ENCODE measurements at places on chromosomes 11 and 22.

GRCh38 chr11:121654259-121654842, 201.6 kb upstream of the SORL1-AS1 start:
- no peak for DNase-seq

DNA sequence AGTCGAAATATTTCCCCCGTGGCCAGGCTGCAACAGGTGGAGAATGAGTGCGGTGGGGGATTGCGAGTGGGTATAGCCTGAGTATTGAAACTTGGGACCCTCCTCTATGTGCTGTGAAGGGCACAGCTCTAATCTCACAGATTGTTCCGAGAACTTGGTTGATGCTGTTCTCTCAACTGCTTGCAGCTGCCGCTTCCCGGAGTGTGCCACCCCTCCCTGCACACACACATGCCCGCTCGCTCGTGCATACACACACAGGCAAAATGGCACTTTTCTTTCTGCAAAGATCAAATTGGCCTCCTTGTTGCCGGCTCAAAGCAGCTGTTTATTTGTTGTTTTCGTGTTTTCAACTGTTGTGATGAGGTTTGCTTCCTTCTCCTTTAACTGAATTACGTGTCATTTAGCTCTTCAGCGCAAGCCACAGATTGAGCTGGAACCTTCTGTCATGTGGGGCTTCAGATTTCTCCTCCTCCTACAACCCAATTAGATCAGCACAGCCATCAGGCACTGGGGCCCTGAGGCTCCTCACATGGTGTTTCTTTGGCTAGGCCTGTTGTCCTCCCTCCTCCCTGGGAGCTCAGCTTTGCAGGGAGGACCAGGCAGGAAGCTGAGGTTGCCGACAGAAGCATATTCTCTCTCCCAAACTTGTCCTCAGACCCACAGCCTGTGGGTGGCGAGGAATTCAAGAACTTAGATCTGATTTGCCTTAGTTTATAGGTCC, 13.9 kb upstream of the B3GAT1 start:
- no peak for DNase-seq

DNA sequence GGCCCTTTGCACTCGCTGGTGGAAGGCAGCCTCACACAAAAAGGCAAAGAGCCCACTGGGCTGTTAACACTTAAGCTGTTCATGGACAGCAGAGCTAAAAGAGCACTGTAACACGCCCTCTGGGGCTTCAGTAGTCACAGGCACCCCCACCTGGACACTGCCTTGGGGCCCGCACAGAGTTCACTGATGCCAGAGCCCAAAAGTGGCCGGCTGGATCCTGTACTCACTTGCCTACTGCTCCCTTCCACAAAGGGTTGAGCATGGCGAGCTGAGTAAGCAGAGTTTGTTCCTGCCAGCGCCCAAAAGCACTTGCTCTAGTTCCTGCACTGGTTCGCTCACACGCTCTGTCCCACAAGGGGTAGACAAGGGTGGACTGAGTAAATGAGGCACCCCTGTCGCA, 78.8 kb downstream of the RELT start:
- no peak for DNase-seq

GRCh38 chr22:43851058-43851978, 11.0 kb downstream of the SULT4A1 start:
- no peak for DNase-seq

- no peak for DNase-seq
Observed at GRCh38 chr11:96219981-96220623, 122.9 kb downstream of the MAML2 start.

Measured in NCI-H1930 (cell line).